SK-N-SH (cell line): ENCODE measurements at places on chromosomes 1 and 21.

DNA sequence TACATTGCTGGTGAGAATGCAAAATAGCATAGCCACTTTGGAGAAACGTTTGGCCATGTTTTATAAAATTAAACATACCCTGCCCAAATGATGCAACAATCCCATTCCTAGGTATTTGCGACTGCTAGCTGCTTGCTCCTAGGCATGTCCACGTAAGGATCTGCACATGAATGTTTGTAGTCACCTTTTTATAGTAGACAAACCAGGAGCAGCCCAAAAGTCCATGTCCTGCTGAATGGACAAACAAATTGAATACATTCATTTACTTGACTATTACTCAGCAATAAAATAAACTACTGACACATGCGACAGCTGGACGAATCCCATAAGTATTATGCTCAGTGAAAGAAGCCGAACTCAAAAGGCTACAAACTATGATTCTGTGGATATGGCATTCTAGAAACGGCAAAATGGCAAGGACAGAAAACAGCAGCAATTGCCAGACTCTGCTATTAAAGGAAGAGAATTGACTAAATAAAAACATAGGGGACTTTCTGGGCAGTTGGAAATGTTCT lies 161.9 kb upstream of the GALNT2 start:
- no peak for DNase-seq

GRCh38 chr1:90707363-90707710 lies 9.8 kb downstream of the BARHL2 start:
- no peak for DNase-seq

- DNase-seq = no peak
Measured at GRCh38 chr1:10903421-10903820, 107.0 kb upstream of the CASZ1 start.

- DNase-seq = no peak
Measured at GRCh38 chr1:224399887-224400286, 34.7 kb downstream of the WDR26 start.

DNA sequence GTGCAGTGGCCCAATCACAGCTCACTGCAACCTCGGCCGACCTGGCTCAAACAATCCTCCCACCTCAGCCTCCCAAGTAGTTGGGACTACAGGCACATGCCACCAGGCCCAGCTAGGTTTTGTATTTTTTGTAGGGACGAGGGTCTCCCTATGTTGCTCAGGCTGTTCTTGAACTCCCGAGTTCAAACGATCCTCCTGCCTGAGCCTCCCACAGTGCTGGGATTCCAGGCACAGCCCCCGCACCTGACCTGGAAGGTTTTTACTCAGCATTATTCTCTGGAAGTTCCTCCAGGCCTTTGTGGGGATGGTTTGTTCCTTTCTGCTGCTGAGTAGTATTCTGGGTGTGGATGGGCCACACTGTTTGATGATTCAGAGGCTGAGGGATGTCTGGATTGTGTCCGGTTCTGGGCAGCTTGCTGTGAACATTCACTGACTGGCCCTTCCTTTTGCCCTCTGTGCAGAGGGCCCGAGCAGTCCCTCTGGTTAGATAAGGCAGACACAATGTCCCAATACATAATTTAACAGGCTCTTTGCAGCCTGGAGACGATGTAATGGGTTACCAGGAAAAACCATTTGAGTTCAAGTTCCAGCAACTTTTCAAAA lies 6.0 kb upstream of the TRAPPC10 start:
- no peak for DNase-seq

- no peak for DNase-seq
Measured at GRCh38 chr1:166490437-166490991, 323.7 kb upstream of the FAM78B start.

DNA sequence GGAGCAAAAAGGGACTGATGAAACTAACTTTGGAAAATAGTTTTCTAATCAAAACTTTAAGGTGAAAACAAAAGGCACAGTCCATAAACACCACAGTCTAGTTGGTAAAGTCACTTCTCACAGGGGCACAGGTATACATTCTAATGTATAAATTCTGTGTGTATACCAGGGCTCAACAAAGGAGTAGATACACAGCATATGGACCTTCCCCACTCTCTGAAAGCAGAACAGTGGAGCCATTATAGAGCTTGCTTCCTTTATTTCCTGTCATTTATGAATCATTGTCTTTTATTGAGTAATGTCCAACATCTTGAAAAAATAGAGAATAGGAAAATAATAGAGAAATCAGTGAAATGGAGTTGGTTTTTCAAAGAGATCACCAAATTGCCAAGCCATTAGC lies 746.5 kb upstream of the CHRM3 start:
- no peak for DNase-seq

DNA sequence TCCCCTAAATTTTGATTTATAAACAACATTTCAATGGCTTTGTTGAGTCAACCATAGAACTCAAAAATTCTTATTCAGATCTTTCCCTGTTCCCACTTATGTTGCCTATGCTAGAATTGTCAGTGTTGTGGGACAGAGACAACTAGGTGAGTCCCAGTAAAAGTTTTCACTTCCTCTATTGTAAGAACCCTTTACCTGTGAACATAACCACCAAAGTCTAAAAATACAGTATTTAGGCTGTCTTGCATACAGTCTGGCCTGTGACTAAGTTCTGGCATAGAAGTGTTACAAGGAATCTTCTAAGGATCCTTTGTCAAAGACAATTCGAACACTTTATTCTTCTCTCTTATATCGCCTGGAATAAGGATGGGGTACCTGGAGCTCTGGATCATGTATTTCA lies 1047.9 kb upstream of the NCAM2 start:
- DNase-seq = no peak

- DNase-seq = no peak
Measured at GRCh38 chr1:185483664-185484450, 166.8 kb upstream of the IVNS1ABP start.

- no peak for DNase-seq
Measured at GRCh38 chr1:77065693-77066342, 153.4 kb downstream of the PIGK start.

DNA sequence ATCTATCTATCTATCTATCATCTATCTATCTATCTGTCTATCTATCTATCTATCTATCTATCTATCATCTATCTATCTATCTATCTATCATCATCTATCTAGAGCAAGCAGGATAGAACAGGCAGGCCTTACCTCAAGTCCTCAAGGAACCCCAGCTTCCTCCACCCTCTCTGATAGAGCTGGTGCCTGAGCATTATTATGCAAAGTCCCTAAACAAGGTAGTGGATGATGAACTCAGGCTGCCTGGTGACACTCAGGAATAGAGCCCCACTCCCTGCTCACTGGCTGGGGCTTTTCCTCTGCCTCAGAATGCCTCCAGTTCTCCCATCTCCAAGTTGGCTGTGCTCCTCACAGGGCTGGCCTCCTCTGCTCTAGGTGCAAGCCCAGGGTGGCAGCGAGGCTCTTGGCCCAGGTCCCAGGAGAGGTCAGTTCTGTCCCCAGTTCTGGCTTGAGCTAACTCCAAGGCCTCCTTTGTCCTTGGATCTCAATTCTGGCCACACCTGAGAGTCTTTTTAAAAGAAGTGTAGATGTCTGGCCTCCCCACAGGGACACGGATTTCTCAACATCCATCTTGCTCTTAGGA lies 60.2 kb downstream of the PCP4 start:
- DNase-seq = no peak
